B cell (primary cell): ENCODE measurements at places on chromosomes 3 and 15. TPM values are rescaled to one million over a fixed set of nuclear protein-coding genes. Genes with fewer than 3 reads are reported as not detected.

- peaks cover 3% of the 10 kb centered on the region for H3K27me3 ChIP-seq
- H3K36me3 ChIP-seq, result no peaks in the 10 kb centered on the region
- no peak for DNase-seq
- no peaks in the 10 kb centered on the region for H3K4me1 ChIP-seq
- no peak overlapping the region for H3K4me3 ChIP-seq
- no peak overlapping the region for H3K27ac ChIP-seq
Observed at GRCh38 chr15:20671675-20672074, 130.1 kb upstream of the GOLGA6L6 start.

- H3K4me3 ChIP-seq, result no peak overlapping the region
- no peak for DNase-seq
Observed at GRCh38 chr15:64264502-64264901, 91.5 kb downstream of the CSNK1G1 start.

Gene RGMA
- not detected in 2 replicates for total RNA-seq

DNA sequence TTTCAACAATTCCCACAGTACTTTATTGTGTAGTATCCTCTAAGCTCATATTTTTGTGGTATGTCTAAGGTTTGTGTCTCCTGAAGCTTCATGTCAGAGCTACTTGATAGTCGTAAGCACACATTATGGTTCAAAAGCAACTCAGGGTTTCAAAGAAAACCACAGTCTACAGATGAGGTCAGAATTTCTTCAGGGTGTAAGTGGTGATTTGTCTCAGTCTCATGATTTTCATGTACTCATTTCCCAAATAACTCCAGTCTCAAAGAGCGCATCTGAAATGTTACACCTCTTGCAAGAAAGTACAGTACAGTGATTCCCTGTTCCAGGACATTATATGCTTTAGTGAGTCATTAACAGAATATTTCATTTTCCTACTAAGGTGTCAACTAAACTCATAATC lies 47.5 kb upstream of the SSR3 start:
- H3K27me3 ChIP-seq, result peaks cover 7% of the 10 kb centered on the region
- DNase-seq, result no peak
- no peak overlapping the region for H3K27ac ChIP-seq
- no peaks in the 10 kb centered on the region for H3K36me3 ChIP-seq
- no peak overlapping the region for H3K4me3 ChIP-seq

DNA sequence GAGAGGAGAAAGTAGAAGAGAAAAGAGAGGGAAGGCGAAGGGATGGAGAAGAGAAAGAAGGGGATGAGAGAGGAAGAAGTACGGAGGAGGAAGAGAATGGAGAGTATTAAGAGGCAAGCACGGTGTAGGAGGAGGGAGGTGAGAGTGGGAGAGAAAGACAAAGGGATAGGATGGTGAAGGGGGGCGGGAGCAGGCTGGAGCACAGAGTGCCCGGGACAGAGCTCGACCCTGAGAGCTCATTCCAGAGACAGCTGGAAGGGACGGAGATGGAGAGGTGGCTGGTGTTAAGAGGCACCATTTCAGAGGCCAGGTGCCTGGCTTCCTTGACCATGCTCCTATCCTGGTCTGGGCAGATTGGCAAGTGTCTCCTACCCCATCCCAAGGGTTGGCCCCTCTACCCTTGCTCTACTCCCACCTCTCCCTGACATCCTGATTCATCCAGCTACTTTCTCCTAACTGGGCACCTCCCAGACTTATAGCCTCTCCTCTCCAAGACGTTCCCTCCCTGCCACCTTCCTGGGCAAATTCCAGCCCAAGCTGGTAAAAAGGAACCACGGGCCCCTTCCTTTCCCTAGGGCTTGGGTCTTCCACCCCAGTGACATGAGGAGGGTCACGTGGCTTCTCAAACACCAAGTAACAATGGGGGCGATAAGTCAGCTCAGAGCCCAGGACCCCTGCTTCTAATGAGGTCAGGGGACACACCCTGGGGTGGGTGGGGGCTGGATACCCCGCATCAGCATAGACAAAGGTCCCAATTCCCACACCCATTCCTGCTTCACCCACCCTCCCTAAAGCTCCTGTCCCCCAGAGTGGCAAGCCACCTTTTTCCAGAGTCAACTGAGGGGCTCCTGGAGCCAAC lies 1.1 kb downstream of the CLCN2 start:
- no peaks in the 10 kb centered on the region for H3K36me3 ChIP-seq
- H3K27ac ChIP-seq, result no peak overlapping the region
- peaks cover 9% of the 10 kb centered on the region for H3K4me1 ChIP-seq
- no peaks in the 10 kb centered on the region for H3K27me3 ChIP-seq
- DNase-seq, result no peak
- no peak overlapping the region for H3K4me3 ChIP-seq
